ENCODE measurements at places on chromosomes 11 and 22.

DNA sequence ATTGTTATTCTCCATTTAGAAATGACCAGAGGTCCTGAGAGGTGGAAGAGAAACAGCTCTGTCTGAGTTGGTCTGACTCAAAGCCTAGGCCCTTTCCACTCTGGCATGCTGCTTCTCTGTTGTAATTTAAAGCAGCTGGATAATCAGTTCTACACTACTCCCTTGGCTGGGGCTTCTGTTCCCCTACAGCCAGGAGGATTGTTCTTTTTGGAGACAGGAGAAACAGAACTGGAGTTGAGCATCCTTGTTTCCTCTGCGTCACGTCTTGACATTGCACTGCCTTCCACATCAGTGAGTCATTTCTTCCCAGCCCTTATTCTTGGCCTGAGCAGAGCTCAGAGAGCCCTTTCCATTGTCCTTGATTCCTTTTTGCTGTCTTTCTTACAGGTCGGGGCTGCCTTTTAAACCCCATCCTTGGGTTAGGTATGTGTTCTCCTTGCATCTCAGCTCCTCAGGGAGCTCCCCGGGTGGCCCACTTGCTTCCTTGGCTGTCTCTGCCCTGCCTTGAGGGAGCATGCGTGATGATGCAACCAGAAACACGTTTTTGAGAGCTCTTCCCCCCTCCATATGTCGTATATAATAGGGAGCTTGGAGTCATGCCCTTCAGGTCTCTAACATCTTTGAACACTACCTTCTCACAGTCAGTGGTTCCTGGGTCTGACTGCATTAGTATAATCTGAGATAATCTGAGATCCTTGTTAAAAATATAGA, 35.7 kb downstream of the CYB5R2 start:
- DNase-seq, result no peak

DNA sequence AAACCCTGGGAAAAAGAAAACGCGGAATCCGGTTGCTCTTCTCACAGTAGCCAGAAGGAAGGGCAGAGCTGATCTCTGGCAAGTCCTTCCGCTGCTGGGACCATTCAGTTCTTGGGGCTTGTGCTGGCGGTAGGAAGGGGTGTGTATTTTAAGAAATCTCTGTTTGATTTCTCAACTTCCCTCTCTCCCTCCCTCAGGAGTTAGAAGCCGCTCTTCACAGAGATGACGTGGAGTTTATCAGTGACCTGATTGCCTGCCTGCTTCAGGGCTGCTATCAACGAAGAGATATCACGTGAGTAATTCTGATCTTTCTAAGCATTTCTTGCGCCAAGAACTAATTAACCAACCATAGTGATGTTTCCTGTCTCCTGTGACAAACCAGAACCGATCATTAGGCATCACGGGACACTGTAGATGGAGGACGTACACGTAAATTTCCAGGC, 85.9 kb upstream of the SLC25A18 start:
- DNase-seq, result peak; percentile 70

GRCh38 chr22:22693531-22693884, 49.1 kb downstream of the GGTLC2 start:
- DNase-seq, result no peak

DNA sequence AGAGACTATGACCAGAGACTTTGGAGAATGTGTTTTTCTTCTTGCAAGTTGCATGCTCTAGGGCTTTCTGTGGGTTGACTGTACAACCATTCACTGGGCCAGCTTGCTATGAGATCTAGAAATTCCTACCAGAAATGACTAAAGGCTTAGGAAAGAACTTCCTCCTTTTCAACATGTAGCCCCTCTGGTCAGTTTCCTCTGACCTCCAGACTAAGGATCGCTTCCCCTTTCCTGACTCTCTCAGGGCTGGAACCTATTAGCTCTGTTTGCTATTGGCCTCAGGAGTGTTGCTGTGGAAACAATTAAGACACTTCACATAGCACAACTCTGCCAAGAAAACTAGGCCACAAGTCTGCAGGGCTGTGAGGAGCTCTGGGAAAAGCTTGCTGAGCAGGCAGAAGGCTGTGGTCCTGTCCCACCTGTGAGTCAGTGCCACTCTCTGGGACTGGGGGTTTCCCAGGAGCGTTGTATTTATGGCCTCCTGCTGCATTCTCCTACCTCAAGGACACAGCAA, 10.7 kb downstream of the CRY2 start:
- DNase-seq, result peak; percentile 31

GRCh38 chr11:7571640-7572000, 57.8 kb downstream of the PPFIBP2 start:
- DNase-seq, result peak; percentile 31

DNA sequence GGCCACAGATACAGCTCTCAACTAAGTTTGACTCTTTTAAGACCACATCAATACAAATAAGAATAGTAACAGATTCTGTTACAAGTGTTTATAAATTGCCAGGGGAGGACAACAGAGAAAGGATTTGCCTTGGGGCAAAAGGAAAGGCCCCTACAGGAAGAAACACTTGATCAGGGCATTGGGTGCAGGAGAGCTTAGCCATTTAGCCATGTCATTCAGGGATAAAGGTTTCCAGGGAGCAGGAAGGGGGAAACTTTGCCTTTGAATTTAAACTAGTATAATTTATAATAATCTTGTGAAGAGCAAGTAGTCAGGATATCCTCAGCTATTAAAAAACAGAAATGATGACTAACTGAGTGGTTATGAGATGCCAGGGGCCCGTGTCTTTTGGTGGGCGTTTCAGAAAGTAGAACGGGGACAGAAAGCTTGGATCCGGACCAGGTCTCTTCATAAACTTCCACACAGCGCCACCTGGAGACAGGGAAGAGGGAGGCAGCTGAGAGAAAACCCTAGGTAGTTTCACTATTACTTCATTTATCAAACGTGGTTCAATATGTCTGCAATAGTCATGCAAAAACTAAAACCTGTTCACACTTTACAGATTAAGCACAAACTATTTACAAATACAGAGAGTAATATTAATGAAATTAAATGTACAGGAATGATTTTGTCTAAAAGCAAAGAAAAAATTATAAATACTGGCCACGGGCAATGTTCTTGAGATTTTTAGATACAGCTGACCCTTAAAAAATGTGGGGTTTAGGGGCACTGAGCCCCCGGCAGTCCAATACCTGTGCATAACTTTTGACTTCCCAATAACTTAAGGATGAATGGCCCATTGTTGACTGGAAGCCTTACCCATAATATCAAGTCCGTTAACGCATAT, 11.0 kb upstream of the SLC5A4 start:
- DNase-seq, result peak; percentile 66

GRCh38 chr11:78180751-78181150, 7.7 kb downstream of the KCTD21 start:
- DNase-seq, result no peak

- DNase-seq, result no peak
These were observed 9.8 kb downstream of the HDHD5 start for GRCh38 chr22:17149076-17149815.

DNA sequence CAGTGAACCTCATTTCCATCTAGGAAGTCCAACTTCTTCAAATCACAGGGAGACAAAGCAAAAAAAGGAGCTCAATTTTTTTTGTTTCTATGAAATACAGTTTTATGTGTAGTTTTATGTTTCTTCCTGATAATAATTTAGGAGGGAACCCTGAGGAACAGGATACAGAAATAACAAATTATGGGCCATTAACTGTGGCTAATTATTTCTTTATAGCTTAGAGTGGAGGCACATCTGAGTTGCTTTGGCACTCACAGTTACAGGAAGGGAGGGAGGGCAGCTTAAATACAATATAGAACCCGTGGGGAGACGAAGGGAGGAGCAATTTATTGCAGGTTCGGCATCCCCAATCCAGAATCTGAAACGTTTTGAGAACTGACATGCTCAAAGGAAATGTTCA, 37.1 kb upstream of the HORMAD2 start:
- no peak for DNase-seq

DNA sequence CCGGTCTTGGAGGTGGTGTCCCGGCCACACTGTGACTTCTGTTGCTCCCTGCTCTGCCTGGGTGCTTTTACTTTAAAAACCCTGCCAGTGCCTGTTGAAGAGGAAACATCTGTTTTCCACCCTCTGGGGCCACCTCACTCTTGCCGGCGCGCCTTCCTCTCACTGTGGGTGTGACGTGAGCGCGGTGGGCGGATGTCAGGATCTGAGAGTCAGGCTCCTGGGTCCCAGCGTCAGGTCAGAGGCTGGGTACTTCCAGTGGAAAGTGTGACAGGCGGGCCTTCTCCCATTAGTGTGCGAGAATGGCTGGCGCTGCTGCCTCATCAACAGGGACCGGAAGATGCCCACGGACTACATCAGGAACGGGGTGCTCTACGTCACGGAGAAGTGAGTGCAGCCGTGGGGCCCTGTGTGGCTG, 54.2 kb downstream of the GRAMD4 start:
- DNase-seq, result peak; percentile 32

- no peak for DNase-seq
These were observed 20.2 kb upstream of the CHKA start for GRCh38 chr11:68141246-68142027.

GRCh38 chr11:10605941-10606381, 37.5 kb upstream of the LYVE1 start:
- peak; percentile 70 for DNase-seq

DNA sequence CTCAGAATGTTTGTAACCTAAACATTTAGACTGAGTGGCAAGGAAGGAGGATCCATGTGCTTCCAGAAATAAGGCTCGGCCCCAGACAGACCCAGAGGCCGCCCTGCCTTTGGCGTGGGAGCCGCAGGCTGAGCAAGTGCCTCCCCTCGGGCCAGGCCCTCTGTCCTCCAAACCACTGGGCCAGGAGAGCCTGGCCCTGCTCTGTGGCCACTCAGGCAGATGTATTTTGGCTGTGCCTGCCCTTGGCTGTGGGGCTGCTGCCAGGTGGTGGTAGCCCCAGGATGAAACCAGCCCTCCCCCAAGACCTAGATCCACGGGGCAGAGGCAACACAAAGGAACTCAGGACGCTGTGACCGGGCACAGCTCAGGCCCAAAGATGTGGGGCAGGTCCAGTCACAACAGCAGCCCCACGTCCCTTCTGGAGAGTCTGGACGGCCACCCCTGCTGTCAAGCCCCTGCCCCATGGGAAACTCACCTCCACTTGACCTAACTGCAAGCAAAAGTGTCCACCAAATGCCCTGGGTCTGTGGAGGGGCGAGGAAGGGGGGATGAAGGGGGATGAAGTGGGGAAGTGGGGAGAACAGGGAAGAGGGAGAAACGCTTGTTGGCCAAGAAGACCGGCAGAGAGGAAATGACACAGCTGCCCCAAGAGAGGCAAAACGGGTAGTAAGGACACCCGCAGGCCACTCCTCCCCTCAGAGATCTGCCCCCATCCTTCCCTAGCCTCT, 24.0 kb downstream of the PISD start:
- no peak for DNase-seq

- no peak for DNase-seq
These were observed 73.6 kb upstream of the NARS2 start for GRCh38 chr11:78647986-78648875.

DNA sequence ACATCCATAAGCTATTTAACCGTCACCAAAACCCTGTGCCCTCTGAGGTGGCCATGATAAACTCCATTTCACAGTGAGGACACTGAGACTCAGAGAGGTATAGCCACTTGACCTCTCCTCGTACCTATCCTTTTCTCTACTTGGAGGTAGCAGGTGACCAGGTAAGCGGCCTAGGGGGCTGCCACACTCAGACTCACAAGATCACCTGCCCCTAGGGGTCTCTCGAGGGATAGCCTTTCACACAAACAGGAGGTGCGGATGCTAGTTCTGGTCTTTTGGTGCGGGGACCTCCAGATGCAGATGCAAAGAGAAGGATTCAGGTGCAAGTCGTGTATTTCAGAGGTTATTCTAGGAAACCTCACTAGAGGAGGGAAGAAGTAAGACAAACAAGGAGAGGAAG, 14.6 kb downstream of the MS4A18 start:
- DNase-seq, result no peak

GRCh38 chr22:40506762-40507161, 129.8 kb downstream of the MRTFA start:
- DNase-seq, result no peak

DNA sequence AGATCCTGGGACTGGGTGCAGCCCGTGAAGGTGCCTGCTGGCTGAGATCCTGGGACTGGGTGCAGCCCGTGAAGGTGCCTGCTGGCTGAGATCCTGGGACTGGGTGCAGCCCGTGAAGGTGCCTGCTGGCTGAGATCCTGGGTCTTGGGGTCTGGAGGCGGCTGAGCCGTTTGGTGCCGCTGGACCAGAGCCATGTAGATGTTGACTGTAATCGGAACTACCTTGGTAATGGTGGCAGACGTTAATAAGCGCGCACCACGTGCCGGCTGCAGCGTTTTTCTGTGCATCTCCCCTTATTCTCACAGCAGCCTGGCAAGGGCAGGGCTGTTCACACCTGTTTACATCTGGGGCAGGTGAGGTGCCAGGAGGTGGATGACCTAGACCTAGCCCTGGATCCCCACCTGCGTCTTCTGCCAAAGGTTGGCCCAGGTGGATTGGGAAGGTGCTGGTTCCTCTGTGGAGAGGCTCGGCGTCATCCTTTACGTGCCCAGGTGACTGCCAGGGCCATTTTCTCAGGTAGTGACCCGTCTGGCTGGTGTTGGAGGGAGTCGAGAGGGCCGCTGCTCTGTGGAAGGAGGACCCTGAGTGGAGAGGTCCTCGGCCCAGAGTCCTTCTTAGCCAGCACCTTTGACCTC, 382.5 kb downstream of the TBC1D22A start:
- no peak for DNase-seq

GRCh38 chr22:24404561-24405275, 22.7 kb upstream of the ADORA2A start:
- DNase-seq, result no peak

DNA sequence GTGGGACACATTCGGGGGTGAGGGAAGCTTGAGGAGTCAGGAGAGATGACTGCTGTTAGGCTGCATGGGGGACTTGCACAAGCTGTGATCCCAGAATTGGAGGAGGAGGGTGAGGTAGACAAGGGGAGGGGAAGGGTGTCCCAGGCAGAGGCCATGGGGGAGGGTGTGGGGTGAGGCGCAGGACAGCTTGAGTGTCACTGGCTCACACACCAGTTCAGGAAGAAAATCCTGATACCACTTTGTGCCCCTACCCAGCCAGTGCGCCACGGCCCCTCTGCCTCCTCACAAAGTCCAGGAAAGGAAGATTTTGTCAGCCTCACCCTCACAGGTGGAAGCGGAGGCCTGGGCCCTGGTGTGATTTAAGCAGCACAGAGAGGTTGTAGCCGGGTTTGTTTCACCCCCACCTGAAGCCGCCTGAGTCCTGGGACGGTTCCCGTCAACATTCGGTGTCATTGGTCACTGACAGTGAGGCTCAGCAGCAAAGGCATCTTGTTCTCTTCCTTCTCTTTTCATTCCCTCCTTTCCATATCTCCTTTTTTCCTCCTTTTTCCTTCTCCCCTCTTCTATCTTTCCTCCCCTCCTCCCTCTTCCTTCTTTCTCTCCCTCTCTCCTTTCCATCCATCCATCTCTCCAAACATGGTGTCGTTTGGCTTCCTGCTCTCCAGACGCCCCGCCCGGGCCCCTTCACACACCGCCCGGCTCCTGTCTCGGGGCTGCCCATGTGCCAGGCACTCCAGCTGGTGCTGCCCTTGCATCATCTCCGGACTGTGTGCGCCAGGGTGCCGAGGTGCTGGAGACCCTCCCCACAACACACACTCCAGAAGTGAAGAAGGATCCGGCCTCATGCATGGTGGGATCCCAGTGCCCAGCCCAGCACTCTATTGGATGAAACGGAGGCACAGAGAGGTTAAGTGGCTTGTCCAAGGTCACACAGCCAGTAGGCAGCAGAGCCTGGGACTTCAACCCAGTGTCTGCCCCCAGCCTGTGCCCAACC, 89.3 kb downstream of the MPPED1 start:
- no peak for DNase-seq

Data from HL-60 (cell line).